ENCODE measurements at places on chromosomes 4 and X. TPM values are rescaled to one million over a fixed set of nuclear protein-coding genes. Genes with fewer than 3 reads are reported as not detected.

Gene PTTG2
- not detected for total RNA-seq

Gene EDNRA
- total RNA-seq: 181 TPM

- no peak for DNase-seq
These were observed 60.8 kb downstream of the ZNF732 start for GRCh38 chr4:244471-244870.

DNA sequence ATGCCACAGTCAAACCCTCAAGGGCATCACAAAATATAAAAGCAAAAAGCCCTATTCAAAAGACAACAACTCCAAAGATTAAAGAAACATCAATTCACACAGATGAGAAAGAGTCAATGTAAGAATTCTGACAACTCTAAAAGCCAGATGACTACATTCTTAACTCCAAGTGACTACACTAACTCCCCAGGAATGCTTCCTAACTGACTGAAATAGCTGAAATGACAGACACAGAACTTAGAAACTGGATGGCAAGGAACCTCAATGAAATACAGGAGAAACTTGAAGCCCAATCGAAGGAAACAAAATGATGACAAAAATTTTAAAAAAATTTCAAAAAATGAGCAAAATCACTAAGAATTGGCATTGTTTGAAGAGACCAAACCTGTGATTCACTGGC lies 1047.6 kb upstream of the PCDH10 start:
- DNase-seq: no peak

DNA sequence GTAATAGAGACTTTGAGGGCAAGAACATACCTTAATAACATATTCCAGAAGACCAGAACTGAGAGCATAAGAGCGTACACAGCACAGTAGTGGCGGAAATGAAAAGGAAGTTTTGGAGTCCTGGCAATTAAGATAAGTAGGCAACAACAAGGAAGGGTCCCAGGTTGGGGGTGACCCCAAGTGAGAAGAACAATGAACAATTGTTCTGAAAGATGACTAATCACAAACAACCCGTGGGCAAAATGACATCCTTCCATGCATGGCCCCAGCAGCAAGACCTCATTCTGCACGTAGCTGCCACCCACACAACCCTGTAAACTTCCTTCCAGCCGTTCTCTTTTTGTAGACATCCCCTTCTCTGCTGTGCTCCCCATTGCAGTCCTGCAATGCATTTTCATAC lies 384.4 kb upstream of the PABPC4L start:
- DNase-seq: no peak
